Activated CD4-positive, alpha-beta T cell treated with anti-CD3 and anti-CD28 coated beads for 36 hours (primary cell): ENCODE measurements at places on chromosomes 6 and 20. TPM values are rescaled to one million over a fixed set of nuclear protein-coding genes. Genes with fewer than 3 reads are reported as not detected.

FLOT1 gene
- 155 TPM for total RNA-seq

CPXM1 gene
- total RNA-seq, result 2.7 TPM

IL17A gene
- total RNA-seq, result 11.9 TPM

PACSIN1 gene
- 0.07 TPM for total RNA-seq

HINT3 gene
- total RNA-seq, result 8.1 TPM

CALHM5 gene
- total RNA-seq, result not detected

OPRL1 gene
- 0.50 TPM for total RNA-seq

SNAP91 gene
- total RNA-seq, result not detected

PSORS1C1 gene
- total RNA-seq, result 0.18 TPM

XRN2 gene
- total RNA-seq, result 88.4 TPM

PRL gene
- not detected for total RNA-seq

TRIM15 gene
- 0.26 TPM for total RNA-seq

COL9A1 gene
- not detected for total RNA-seq

GRM1 gene
- total RNA-seq, result not detected

C6orf52 gene
- 2.4 TPM for total RNA-seq

OXT gene
- total RNA-seq, result 0.40 TPM

MCM3 gene
- total RNA-seq, result 276 TPM

BTNL2 gene
- not detected for total RNA-seq

SLCO4A1 gene
- 40.5 TPM for total RNA-seq

SLC26A8 gene
- total RNA-seq, result not detected

PXDC1 gene
- 1.6 TPM for total RNA-seq

PRND gene
- not detected for total RNA-seq

PET117 gene
- 18.7 TPM for total RNA-seq

SYCP2 gene
- 1.5 TPM for total RNA-seq

KPNA5 gene
- total RNA-seq, result 10.4 TPM

LAMP5 gene
- not detected for total RNA-seq

CLPSL2 gene
- total RNA-seq, result not detected

TRIM31 gene
- total RNA-seq, result not detected

NRN1 gene
- total RNA-seq, result 7.5 TPM
